ENCODE measurements at places on chromosomes 5 and 9.

DNA sequence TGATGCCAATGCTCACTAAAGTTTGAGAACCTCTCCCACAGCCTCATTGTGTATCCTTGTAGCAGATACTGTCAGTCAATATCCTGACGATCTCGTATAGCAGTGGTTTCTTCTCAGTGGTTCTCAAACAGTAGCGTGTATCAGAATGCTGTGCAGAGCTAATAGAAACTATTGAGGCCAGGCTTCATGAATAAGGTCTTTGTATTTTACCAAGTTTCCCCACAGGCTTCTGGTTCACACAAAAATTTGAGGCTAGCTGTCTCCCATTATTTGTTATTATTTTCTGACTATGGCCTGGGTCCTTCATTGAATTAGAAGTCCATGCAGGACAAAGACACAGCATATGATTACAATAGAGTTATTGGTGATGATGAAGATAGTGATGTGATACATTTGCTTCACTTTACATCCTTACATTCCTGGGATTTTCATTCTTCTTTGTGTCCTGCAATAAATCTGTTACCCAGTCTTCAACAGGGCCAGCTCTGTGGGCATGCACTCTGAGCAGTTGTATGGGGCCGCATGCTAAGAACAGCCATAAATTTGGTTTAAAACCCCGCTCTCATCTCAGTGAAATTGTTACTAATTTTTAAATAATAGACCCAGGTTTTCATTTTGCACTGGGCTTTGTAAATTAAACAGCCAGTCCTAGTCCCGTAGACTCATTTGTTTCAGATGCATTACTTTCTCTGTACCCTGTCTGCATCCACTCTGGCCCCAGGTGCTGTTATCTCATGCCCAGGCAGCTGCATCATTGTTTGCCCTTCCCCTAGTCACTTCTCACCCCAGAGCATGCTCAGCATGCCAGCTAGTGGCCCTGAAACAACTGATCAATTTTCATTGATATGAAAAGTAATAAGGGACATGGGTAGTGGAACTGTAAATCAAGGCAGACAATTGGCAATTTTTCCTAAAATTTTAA is 199.9 kb upstream of the PIK3R1 start:
- no peak for DNase-seq
- H3K4me3 ChIP-seq, result no peak overlapping the region
- H3K4me1 ChIP-seq, result peaks cover 2% of the 10 kb centered on the region
- no peak overlapping the region for H3K27ac ChIP-seq
- H3K36me3 ChIP-seq, result no peaks in the 10 kb centered on the region

DNA sequence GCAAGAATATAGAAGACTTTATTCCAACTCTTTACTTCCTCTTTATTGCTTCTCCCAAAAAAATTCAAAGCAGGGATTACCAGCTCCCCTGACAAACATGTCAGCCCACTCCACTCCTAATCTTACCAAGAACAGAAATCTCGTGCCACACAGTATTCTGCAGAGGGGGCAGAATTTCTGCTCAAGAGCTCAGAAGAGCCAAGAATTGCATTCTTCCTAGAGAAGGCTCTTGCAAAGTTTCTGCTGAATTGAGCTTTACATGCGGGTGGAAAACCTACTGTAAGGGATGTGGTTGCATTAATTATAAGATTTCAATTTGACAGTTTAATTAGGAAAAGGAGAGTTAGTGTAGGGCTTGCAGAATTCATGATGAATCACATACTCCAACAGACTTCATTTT is 428.5 kb downstream of the CETN3 start:
- no peak overlapping the region for H3K4me3 ChIP-seq
- no peaks in the 10 kb centered on the region for H3K36me3 ChIP-seq
- no peak overlapping the region for H3K27ac ChIP-seq
- no peaks in the 10 kb centered on the region for H3K4me1 ChIP-seq

- DNase-seq, result no peak
- no peak overlapping the region for H3K27ac ChIP-seq
- H3K4me1 ChIP-seq, result peaks cover 10% of the 10 kb centered on the region
- H3K36me3 ChIP-seq, result no peaks in the 10 kb centered on the region
Observed at GRCh38 chr5:66814146-66814991, 218.2 kb downstream of the MAST4 start.

DNA sequence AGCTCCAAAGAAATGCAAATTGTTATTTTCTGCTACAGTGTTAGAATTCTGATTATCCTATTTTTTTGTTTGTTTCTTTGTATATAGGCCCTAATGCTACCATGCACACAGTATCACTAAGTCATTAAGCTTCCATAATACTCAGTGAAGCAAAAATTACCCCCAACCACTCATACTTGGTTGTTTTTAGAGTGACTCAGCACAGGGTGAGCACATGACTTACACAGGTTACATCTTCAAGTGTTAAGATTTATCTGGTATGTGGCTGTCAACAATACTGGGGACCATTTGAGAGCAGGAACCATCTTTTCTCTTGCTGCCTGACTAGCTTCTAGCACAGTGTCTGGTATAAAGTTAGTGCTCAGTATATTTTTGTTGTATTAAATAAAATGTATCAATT is 255.8 kb upstream of the SLC24A2 start:
- H3K27ac ChIP-seq, result no peak overlapping the region
- no peak for DNase-seq
- peaks cover 2% of the 10 kb centered on the region for H3K27me3 ChIP-seq
- H3K4me1 ChIP-seq, result peaks cover 3% of the 10 kb centered on the region
- H3K4me3 ChIP-seq, result no peak overlapping the region

DNA sequence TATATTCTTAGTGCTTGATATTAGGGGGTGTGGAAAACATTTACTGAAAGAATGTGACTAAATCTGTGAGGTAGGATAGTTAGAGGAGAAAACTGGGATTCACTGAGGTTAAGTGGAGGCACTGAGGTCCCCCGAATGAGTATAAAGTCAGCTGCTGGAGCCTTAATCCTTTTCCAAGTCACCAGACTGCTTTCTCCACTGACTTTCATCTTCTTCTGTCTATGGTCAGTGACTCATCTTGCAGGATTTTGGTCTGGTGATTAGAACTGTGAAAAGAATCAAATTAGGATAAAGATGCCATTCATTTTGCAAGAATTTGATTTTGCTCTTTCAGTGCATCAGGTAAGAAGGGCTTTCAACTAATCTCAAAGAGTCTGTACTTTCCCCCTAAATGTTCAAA is 89.3 kb upstream of the ALDH1A1 start:
- no peaks in the 10 kb centered on the region for H3K27me3 ChIP-seq
- peaks cover 27% of the 10 kb centered on the region for H3K4me1 ChIP-seq
- H3K27ac ChIP-seq, result no peak overlapping the region
- H3K4me3 ChIP-seq, result no peak overlapping the region
- H3K36me3 ChIP-seq, result no peaks in the 10 kb centered on the region
- no peak for DNase-seq

DNA sequence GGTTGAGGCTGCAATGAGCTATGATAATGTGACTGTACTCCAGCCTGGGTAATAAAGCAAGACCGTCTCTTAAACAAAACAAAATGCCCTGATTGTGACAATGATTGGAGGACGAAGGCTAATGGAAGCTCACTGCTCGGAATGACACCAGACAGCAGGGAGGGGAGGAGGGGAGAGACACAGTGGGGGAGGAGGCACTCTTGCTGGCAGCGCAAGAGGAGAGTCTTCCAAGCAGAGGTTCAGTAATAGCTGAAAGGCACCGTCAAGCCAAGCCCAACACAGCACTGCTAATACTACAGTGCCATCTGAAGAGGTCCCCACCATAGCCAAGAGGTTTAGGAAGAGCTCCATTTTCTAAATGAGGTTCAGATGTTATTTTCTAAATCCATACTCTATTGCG is 102.3 kb downstream of the GLDC start:
- no peak overlapping the region for H3K27ac ChIP-seq
- no peak overlapping the region for H3K4me3 ChIP-seq
- H3K27me3 ChIP-seq, result no peaks in the 10 kb centered on the region
- no peaks in the 10 kb centered on the region for H3K36me3 ChIP-seq
- no peaks in the 10 kb centered on the region for H3K4me1 ChIP-seq

- H3K27ac ChIP-seq, result peak overlapping the region; percentile 94
- peaks cover 37% of the 10 kb centered on the region for H3K4me1 ChIP-seq
- H3K27me3 ChIP-seq, result no peaks in the 10 kb centered on the region
Observed at GRCh38 chr5:163502521-163502920, 2.9 kb upstream of the MAT2B start.

All from mesothelial cell of epicardium (in vitro differentiated cells).